ENCODE measurements at places on chromosomes 6 and 20.

DNA sequence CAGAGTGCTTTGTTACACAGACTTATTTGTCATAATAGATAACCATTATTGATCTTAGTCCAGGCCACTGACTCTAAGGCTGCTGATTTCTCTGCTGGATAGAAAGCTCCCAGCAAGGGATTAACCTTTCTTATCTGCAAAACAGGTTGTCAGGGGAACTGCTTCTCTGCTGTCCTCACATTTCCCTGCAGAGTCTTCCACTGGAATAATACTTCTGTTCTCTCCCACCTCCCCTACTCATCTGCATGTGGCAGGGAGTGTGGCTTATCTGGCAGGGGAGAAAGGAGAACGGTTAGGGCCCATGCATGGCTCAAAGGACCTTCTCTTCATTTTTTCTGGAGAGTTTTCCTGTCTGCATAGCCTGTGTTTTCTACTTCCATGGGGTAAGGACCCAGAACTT is 86.2 kb downstream of the LAMP5 start:
- no peak for DNase-seq

DNA sequence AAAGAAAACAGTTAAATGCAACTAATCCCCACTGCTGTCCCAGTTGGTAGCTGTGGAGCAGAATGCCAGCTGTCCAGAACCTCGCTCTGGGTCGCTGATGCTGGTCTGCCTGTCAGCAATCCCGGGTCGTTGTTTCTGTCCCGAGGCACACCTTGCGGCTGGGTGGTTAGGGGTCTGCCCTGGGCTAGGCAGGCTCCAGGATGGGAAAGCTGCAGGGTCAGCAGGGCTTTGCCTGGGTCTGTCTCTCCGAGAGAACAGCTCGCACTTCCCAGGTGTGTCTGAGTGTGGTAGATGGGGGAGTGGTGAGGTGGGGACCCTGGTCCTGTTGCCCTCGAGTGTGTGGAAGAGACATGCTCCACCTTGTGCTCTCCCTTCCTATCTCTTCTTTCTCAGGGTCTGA is 261.2 kb downstream of the CLIC5 start:
- DNase-seq = no peak

DNA sequence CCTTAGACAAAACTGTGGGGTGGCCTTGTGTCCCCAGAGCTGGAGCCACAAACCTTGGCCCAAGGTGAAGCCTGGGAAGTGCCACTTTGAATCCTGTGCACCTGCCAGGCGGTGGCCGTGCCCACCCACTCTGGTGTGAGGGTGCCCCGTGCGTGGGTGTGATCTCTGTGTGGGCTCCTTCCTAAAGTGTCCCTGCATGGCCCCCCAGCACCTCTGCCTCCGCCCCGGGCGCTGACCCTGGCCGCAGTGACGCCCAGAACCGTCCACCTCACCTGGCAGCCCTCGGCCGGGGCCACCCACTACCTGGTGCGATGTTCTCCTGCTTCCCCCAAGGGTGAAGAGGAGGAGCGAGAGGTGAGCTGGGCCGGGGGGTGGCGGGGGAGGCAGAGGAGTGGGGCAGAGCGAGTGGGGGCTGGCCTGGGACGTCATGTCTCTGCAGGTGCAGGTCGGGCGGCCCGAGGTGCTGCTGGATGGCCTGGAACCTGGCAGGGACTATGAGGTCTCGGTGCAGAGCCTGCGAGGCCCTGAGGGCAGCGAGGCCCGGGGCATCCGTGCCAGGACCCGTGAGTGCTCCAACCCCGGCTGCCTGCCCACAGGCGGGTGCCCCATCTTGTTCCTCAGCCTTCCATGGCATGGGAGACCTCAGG is 18.3 kb downstream of the COL20A1 start:
- no peak for DNase-seq

DNA sequence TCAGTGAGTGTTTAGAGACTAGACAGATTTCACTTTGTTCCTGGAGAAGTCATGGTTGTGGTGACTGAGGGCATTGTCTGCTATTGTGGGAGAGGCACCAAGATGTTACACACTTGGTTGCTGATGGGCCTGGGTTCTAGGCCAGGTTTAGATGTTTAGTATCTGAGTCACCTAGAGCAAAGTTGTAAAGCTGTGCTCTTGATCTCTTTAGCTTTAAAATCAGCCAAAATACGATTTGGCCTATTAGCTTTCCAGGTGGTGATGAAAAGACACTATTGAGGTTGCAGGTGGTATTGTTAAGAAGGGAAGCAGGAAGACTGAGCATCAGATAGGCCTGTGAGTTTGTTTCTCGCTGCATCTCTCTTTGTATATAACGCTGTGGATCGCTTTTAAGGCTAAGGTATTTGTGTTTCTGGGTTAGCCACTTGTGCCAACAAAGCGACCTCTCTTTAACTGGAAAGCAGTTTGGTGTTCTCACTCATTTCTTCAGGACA is 48.6 kb downstream of the FOXO3 start:
- no peak for DNase-seq

- DNase-seq = no peak
Measured at GRCh38 chr20:12083269-12083668, 165.6 kb downstream of the BTBD3 start.

- DNase-seq = no peak
Measured at GRCh38 chr6:166494101-166494441, 92.4 kb downstream of the RAMACL start.

DNA sequence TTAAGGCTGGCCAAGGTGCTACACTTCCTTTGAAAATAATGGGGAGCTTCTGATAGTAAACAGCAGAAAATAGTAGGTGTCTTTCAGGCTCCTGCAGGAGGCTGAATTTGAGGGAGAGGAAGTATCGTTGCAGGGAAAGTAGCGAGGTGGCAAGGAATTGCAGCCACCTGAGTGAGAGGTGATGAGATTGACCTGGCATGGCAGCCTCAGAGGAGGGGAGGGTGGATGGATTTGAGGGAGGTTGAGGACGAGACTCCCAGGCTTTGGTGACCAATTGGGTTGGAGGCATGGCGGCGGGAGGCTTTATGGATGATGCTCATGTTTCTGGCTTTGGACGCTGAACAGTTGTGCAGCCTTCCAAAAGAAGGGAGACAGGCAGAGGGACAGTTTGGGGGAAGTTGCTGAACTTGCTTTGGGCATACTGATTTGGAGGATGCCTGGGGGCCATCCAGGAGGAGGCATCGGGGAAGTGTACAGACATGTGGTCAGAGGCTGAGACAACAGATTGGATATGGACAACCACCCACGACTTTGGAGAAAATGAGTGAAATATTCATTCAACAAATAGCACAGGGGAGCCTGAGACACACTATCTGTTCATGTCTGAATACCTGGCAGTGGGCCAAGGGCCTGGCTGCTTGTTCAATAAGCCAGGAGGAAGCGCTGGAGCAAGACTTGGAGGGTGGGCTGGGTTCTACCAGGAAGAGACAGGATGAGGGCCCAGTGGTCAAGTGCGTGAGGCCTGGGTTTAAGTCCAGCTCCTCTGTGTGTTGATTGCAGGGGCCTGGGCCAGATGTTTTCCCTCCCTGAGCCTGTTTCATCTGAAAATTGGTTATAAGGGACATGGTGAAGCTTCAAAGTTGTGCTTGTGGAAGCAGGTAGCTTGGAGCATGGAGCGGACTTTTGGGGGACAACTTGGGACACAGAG is 113.2 kb downstream of the CEBPB start:
- DNase-seq = peak; percentile 84

DNA sequence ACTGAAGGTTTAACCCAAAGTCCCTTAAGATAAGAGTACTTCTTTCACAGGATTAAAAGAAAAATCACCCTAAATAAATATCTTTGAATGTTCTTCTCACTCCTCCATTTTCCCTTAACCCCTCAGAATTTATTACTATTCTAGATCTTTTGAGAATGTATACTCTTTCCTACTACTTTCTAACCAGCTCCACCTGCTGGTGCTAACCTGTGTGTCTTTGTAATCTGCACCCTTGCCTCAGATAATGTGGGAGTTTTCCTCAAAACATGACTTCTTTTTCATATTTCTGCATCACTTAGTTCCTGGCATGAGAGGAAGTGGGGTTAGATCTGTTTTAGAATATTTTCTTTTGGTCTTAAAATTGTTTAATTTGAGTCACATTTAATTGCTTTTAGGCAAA is 394.2 kb downstream of the BMP2 start:
- no peak for DNase-seq

DNA sequence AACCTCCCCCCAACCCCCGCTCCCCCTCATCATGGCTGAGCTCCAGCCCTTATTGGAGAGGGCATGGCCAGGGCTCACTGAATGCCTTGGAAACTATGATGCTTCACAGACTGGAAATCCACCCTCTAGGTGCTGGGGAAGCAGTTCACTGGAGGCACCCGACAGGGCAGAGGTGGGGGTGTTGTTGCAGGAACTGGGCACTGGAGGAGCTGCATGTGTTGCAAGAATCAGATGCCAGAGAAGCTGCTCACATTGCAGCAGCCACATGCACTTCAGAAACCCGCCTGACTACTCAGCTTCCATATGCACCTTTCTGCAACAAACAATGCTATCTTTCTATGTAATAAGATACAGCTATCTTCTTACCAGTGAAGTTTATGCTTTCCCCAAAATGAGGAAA is 7.9 kb upstream of the TBPL1 start:
- DNase-seq = no peak

- peak; percentile 68 for DNase-seq
Measured at GRCh38 chr6:131914967-131915751, 36.0 kb downstream of the CCN2 start.

GRCh38 chr6:111605100-111605751 is 452 bp downstream of the TRAF3IP2 start:
- DNase-seq = peak; percentile 94

DNA sequence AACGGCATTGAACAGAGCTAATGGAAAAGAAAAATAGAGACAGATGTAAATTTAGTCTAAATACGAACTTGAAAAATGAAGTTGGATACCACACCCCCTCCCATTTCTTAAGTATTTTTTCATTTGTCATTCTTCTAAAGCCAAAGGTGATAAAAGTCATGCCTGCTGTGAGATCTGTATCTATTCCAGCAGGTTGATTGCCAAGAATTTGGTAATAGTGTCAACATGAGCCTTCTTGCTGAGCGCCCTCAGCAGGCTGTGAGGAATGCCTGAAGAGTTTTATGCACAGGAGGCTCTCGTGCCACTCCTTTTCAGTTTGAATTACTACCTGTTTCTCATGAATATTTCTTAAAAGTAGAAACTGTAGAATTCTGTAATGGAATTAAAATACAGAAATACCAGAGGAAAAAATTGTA is 165.4 kb downstream of the QKI start:
- no peak for DNase-seq

- no peak for DNase-seq
Measured at GRCh38 chr20:9761476-9761875, 77.4 kb downstream of the PAK5 start.

DNA sequence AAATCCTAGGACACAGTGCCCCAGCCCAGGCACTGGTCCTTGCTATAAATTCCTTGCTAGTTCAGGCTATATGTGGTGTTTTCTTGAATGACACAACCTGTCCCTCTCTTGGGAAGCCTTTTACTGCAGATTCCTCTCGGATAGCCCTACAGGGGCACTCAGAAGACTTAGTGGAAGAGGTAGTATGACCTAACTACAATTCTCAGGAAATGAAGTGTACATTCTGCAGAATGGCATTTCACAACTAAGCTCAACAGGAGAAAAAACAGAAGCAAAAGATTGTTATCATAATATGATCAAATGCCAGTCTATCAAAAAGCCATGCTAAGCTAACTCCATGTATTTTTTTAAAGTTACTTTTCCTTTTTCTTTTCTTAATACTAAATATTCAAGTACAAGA is 66.3 kb upstream of the FBXL4 start:
- DNase-seq = no peak

DNA sequence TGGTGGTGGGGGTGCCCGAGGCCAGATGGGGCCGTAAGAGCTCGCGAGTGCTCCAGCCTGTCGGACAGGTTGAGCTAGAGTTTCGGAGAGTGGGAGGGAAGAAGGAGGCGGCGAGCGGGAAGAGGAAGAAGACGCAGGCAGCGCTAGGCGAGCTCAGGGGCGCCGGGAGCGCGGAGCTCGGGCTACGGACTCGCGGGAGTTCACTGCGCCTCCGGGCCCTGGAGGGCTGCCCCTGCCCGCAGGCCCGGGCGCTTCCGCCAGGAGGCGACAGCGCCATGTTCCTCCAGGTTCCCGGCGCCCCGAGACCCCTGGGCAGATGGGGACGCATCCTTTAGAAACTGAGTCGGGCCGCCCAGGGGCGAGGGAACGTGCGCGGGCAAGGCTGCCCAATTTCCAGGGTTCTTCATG is 984 bp downstream of the TFAP2C start:
- peak; percentile 62 for DNase-seq

Data from AG09319 (cell line).